Stimulated activated CD8-positive, alpha-beta memory T cell treated with anti-CD3 and anti-CD28 coated beads, Interleukin-7, amount 100 ng/mL, for 1 hour (primary cell): ENCODE measurements at places on chromosomes 7 and 10.

DNA sequence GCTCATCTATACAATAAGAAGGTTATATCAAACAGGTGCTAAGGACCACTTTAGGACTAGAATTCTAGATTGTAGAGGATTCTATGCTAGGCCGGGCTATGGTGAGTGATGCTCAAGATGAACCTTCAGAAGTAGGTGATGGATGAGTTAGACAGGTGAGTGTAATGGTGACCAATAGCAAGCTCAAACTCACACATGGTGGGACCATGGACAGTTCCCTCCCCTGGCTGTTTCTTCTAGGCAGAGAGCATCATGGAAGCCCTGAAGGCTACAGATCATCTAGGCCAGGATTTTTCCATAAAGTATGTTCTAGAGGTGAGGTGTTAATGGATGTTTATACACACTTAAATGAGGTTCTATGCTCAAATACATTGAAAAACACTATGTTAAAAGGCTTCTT lies 162.2 kb upstream of the WDR11 start:
- DNase-seq, result no peak

DNA sequence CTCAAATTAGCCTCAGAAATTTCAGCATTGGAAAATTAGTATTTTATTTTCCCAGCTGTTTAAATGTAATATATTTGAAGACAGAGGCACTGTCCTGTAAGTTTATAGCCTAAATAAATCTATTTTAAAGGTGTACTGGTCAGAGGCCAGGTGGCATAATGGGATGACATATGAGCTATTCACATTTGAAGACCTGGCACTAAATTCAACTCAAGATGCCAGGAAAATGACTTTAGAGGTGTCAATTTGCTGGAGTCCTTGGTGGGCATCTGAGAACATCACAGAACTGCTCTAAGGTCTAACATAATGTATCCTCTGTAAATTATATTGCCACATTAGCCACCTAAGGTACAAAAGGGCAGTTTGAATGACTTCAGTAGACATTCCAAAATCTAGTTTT lies 348.9 kb upstream of the BMPER start:
- no peak for DNase-seq

- no peak for DNase-seq
Measured at GRCh38 chr7:146414937-146415336, 298.3 kb downstream of the CNTNAP2 start.

DNA sequence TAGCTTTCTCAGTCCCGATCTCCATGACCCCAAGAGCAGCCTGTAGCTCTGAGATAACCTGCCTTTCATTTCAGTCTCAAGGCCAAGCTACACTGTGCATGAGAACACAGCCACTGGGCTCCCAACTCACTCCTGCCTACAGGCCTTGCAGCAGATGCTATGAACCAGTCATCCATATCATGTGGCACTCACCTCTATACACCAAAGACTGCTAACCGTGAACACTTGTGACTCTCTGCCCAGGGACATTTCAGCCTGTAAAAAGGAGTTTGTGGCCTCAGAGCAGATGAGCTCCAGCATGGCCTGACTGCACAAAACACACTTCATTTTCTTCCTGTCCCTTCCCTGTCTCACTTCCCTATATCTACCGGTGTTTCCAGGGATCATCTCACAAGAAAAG lies 56.9 kb upstream of the NPY start:
- DNase-seq, result no peak

- no peak for DNase-seq
Measured at GRCh38 chr10:43110338-43111071, 27.7 kb upstream of the CSGALNACT2 start.

GRCh38 chr7:25963733-25964132 lies 188.3 kb upstream of the NFE2L3 start:
- no peak for DNase-seq

DNA sequence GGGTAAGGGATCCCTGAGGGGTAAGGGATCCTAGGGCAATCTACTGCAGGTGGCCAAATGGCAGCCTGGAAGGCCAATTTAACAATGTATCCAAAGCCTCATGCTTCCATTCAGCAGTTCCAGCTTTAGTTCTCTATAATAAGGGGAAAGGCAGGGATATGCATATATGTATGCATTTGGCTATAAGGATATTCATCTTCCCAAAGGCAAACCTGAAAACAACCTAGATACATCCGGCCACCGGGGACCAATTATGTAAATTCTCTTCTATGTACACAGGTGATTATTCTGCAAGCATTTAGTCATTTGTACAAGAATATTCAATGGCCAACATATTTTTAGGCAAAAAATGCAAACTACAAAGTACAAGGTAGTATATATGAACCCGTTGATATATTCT lies 26.7 kb downstream of the PSAP start:
- no peak for DNase-seq

GRCh38 chr10:75611172-75611992 lies 180.0 kb downstream of the LRMDA start:
- DNase-seq, result no peak

DNA sequence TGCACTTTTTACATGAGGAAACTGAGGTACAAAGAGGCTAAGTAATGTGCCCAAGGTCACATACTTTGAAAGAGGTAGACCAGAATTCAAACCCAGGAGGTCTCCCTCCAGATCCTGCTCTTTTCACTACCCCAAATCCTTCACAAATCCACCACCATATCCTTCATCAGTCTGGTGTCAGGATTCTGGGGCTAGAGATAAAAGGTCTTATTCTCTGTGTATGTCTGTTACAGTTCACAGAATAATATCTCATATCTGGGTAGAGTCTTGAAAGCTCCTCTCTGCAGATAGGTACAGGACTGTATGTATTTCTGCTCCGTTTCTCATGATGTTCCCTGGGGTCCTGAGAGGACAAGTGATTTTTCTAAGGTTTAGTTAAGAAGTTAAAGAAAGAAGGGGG lies 4.9 kb downstream of the PIK3CG start:
- no peak for DNase-seq

- DNase-seq, result no peak
Measured at GRCh38 chr10:124672181-124672638, 72.0 kb downstream of the FAM53B start.

GRCh38 chr10:69787681-69788080 lies 14.0 kb upstream of the COL13A1 start:
- DNase-seq, result no peak

- no peak for DNase-seq
Measured at GRCh38 chr10:124225467-124226270, 132.3 kb upstream of the CHST15 start.

GRCh38 chr10:85621562-85621961 lies 745.0 kb downstream of the GRID1 start:
- no peak for DNase-seq

DNA sequence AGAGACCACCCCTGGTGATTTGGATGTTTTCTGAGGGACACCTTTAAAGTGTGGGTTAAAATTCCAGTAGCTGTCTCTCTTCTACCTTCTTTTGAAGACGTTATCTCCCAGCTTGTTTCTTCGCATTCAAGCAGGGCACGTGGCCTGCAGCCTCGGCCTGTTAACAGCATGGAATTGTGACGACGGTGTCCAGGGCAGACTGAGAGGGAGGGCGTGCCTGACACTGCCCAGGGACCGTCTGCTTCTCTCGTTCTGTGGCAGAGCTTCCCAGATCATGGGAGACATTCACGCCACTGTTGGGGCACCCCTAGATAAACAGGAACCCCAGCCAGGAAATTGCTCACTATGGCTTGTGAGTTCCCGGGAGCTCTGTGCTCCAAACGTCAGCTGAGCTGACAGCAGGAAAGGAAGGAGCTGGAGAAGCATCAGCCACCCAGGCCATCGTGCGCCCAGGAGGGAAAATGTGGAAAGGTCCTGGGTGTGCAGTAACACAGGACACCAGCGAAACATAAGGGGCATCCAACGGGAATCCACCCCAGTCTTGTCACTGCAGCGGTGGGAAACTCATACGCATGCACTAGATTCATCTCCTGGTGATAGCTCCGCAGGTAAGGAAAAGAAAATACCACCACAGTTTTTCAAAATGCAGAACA lies 41.1 kb upstream of the RBM33 start:
- DNase-seq, result no peak

DNA sequence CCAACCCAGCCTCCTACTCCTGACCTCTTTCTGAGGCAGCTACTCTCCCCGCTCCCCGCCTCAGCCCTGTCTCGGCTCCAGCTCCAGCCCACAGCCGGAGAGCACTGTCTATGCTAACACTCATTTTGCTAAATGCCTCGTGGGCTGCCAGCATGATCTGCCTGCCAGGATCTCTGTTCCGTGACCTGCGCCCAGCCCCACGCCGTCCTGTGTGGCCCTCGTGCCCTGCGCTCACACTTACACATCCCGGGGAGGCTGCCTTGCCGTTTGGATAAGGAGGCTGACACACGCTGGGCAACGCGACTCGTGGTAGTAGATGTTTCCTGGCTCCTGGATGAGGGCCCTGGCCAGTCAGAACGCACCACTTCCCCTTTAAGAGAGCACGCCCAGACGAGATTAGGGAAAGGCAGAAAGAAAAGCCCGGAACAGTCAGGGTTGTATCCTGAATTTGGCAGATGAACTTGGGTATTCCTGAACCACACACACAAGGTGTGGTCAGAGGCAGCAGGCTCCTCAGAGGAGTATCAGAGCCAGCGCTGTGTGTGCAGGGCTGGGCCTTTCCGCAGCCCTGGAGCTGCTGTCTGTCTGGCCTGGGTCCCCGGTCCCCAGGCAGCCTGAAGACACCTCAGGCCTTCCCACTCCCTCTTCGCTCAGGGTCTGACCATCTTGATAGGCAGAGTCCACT lies 97.7 kb upstream of the EFCAB10 start:
- DNase-seq, result no peak

DNA sequence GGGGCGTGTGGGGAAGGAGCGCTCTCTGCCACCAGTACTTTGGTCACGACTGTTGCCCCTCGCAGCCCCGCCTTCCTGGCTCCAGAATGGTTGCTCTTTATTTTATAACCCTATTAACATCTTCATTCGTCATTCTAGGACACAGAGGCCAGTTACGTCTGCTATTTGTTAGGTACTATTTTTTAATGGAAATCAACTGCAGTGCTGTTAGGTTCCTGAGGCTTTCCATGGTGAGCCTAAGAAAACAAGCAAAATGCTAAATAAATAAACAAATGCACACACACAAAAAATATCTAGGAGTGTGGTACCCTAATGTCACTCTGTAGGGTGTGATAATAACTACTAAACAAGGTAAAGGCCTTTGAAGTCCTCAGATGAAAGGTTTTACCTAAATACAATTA lies 71.1 kb downstream of the SLC37A3 start:
- no peak for DNase-seq

DNA sequence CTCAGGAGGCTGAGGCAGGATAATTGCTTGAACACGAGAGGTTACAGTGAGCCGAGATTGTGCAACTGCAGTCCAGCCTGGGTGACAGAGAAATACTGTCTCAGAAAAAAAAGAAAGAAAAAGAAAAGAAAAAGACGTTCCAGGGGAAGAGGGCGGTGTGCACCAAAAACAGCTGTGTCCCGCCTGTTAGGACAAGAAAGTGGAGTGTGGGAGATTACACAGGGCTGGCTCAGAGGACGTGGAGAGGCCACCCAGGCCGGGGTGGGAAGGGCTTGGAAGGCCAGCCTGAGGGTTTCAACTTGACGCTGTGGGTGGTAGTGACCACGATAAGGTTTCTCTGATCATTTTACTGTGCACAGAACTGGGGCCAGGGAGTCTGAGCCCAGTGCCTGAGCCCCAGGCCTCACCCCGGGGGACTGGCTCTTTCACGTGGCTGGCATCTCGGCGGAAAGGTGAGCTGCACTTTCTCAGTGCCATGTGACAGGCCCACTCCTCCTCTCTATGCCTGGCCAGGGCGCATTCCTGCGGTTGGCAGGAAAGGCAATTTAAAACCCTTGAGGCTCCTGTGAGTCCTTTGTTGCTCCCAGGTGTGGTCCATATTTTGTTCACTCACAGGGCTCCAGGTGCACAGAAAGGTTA lies 13.9 kb downstream of the RHBDD2 start:
- no peak for DNase-seq
